ENCODE measurements at places on chromosomes 1 and 21.

DNA sequence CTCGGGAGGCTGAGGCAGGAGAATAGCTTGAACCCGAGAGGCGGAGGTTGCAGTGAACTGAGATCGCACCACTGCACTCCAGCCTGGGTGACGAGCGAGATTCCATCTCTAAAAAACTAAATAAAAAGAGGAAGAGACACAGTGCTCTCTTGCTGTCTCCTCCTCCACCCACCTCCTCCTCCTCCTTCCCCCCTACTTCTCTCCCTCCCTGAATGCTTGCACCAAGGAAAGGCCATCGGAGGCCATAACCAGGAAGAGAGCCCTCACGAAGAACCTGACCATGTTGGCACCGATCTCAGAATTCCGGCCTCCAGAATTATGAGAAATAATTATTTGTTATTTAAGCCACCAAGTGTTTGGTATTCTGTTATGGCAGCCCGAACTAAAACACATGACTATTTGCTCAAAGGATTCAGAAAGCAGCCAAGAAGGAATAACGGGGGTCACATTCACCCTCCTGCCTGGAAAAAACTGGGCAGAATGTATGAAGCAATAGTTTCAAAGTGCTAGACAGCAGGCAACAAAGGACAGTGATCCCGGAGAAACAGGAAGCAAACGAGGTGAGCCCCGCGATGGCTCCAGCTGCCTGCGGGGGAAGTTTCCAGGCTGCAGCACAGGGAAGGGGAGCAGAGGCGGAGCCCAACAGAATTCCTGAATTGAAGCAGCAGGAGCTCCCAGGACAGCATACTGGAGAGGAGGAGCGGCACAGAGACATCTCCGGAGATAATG, 35.8 kb downstream of the LDLRAD1 start:
- no peaks in the 10 kb centered on the region for H3K36me3 ChIP-seq
- H3K4me1 ChIP-seq, result peaks cover 13% of the 10 kb centered on the region
- no peaks in the 10 kb centered on the region for H3K27me3 ChIP-seq
- peak; percentile 48 for DNase-seq
- H3K27ac ChIP-seq, result peak overlapping the region; percentile 56

GRCh38 chr1:88070956-88071355, 613.1 kb upstream of the PKN2 start:
- H3K4me3 ChIP-seq, result no peak overlapping the region
- H3K4me1 ChIP-seq, result no peaks in the 10 kb centered on the region

- peak; percentile 49 for DNase-seq
- H3K4me3 ChIP-seq, result no peak overlapping the region
- no peaks in the 10 kb centered on the region for H3K4me1 ChIP-seq
- no peaks in the 10 kb centered on the region for H3K36me3 ChIP-seq
Measured at GRCh38 chr1:19815801-19816736, 986 bp upstream of the RNF186 start.

GRCh38 chr1:228835911-228836310, 100.6 kb downstream of the RHOU start:
- H3K27ac ChIP-seq, result no peak overlapping the region
- no peaks in the 10 kb centered on the region for H3K36me3 ChIP-seq
- no peak for DNase-seq
- no peak overlapping the region for H3K4me3 ChIP-seq
- peaks cover 21% of the 10 kb centered on the region for H3K4me1 ChIP-seq

DNA sequence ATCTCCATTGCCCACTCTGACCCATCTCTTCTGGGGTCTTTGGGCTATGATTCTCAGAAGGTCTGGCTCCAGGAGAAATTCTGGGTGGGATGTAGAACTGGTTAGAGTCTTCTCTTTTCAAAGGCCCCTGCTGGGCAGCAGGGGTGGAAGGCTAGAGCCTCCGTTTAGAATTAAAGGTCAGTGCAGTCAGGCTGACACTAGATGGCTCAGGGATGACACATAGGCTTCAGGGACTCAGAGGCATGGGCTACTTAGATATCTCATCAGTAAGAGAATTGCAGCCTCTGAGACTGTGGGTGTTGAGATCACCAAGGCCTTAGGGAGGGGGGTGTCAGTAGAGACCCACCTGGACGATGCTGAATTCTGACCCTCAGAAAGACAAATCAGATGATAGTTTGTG, 12.6 kb upstream of the PPM1J start:
- no peaks in the 10 kb centered on the region for H3K36me3 ChIP-seq
- H3K4me1 ChIP-seq, result peaks cover 4% of the 10 kb centered on the region
- H3K27me3 ChIP-seq, result no peaks in the 10 kb centered on the region
- no peak overlapping the region for H3K4me3 ChIP-seq
- DNase-seq, result no peak

GRCh38 chr21:28177124-28177523, 815.6 kb downstream of the LTN1 start:
- H3K36me3 ChIP-seq, result no peaks in the 10 kb centered on the region
- H3K27ac ChIP-seq, result no peak overlapping the region
- no peak overlapping the region for H3K4me3 ChIP-seq
- no peak for DNase-seq

DNA sequence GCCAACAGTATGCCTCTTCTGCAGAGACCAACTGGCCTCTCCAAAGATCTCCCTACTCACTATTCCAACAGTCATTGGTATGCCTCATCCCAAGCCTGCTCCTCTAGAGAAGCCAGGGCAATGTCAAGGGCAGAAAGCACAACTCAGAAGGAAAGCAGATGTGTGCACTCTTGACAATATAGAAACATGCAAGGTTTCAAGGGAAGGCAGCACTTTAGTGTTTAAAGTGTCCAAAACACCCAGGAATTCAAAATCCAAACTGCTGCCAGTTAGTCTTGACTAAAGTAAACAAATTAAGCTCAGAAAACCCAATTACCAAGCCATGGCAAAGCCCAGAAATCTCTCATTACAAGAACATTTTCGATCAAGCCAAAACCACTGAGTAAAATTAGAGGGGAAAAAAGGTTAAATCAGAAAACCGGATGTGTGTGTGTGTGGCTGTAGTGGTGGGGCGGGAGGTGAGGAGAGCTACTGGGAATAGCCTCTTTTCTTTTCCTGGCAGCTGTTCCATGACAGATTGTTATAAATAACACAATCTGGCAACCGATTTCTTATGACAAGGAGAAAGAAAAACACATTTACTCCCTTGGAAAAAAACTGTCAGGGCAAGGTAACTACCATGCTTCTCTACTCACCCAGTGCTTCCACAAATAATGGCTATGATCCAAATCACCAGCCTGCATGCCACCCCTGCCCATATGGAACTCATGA, 39.2 kb downstream of the EIF2B3 start:
- H3K4me1 ChIP-seq, result peaks cover 12% of the 10 kb centered on the region
- no peak for DNase-seq
- H3K27me3 ChIP-seq, result no peaks in the 10 kb centered on the region
- no peak overlapping the region for H3K27ac ChIP-seq
- H3K36me3 ChIP-seq, result no peaks in the 10 kb centered on the region
